CD8-positive, alpha-beta memory T cell (primary cell): ENCODE measurements at places on chromosomes 11 and 22. TPM values are rescaled to one million over a fixed set of nuclear protein-coding genes. Genes with fewer than 3 reads are reported as not detected.

- DNase-seq, result no peak
These were observed 15.2 kb upstream of the LDHA start for GRCh38 chr11:18379201-18379600.

- no peak for DNase-seq
These were observed 45.9 kb downstream of the MN1 start for GRCh38 chr22:27755521-27756211.

GRCh38 chr11:45412521-45412920, 126.4 kb upstream of the SYT13 start:
- DNase-seq, result no peak

GRCh38 chr11:108543316-108543964, 45.3 kb upstream of the POGLUT3 start:
- DNase-seq, result no peak

The CNTN5 gene
- polyA plus RNA-seq, result not detected

The FAM83F gene
- 0.01 TPM for polyA plus RNA-seq

The C11orf91 gene
- polyA plus RNA-seq, result not detected
